ENCODE measurements at places on chromosomes 7 and 10. TPM values are rescaled to one million over a fixed set of nuclear protein-coding genes. Genes with fewer than 3 reads are reported as not detected.

The HERPUD2 gene
- total RNA-seq: 36.4 TPM

The EBLN1 gene
- total RNA-seq: not detected

The VENTX gene
- not detected for total RNA-seq

The ANKRD61 gene
- 0.18 TPM for total RNA-seq

The SVOPL gene
- total RNA-seq: not detected

The WNT8B gene
- total RNA-seq: not detected

The SPDYE8 gene
- total RNA-seq: not detected

The BEND7 gene
- total RNA-seq: 7.6 TPM

DNA sequence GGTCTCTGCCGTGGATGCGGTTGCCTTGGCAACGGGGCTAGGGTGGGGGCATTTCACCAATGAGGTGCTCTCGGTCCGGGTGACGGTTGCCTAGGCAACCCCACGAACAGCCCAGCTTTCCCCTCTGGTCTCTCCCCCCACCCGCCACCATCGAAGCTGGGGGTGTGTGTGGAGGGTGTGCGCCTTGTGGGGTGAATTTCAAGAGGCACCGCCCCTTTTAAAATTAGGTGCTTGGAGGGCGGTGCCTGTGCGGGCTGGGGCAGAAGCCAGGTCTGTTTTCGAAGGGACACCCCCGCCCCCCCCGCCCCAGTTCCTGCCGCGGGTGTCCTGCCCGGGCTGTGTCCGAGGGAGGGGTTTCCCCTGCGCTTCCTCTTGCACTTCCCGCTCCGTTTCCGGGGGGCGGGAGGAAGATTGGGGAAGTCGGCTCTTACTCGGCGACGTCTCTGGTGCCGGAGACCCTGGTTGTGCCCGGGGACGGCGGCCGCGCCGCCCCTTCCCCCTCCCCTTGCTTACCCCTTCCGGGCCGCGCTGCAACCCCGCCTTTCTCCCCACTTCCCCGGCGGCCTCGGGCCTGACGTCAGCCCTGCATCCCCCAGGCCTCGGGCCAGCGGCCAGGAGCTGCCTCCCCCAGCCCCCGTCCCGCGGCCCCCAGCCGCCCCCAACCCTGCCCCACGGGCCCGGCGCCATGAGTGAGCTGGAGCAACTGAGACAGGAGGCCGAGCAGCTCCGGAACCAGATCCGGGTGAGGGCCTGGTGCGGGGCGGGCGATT, 2.2 kb downstream of the GNB2 start:
- no peak for DNase-seq
- H3K27me3 ChIP-seq: no peaks in the 10 kb centered on the region
- H3K4me3 ChIP-seq: peak overlapping the region; percentile 93
- H3K4me1 ChIP-seq: peaks cover 40% of the 10 kb centered on the region

- H3K4me3 ChIP-seq: no peak overlapping the region
- H3K4me1 ChIP-seq: no peaks in the 10 kb centered on the region
- no peak overlapping the region for H3K27ac ChIP-seq
- H3K36me3 ChIP-seq: no peaks in the 10 kb centered on the region
Observed at GRCh38 chr10:17989908-17990767, 38.4 kb downstream of the SLC39A12 start.

DNA sequence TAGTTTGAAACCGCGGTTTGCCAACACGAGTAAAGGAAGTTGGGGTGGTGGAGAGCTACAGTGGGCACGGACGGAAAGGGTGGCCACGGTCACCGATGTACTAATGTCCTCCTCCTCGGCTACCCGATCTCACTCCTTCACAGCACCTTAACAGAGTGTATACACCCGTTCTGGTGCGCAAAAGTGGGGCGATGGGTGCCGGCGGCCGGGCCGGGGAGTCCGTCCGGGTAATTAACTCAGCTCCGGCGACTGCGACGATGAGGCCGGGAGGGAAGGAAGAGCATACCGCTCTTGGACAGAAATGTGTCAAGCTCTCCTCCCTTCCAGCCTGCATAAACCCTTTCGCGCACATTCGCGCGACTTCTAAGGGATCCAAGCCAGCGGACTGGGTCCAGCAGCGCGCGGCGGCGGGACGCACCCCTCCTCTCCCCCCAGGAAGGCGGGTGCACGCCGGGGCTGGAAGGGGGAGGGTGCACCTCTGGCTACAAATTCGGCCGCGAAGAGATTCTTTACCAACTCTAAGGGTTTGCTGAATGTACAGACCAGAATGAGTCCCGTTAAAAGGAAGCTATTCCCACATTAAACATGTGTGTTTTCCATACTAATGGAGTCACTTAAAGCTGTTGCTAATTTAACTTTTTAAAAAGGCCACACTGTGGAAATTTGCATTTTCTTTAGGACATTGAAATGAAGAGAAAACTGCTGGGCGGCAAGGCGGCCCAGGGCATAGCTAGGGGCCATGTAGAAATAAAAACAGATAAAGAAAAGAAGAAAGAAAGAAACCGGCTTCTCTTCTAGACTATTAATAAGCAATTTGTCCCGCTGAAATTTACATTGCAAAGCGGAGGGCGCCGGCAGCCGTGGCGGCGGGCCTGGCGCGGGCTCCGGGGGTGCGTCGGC, 6.6 kb upstream of the EBF3 start:
- peaks cover 9% of the 10 kb centered on the region for H3K4me1 ChIP-seq
- no peak for DNase-seq
- H3K36me3 ChIP-seq: no peaks in the 10 kb centered on the region
- no peak overlapping the region for H3K27ac ChIP-seq
- peak overlapping the region; percentile 37 for H3K4me3 ChIP-seq

GRCh38 chr7:156993925-156994235, 16.6 kb downstream of the MNX1 start:
- no peaks in the 10 kb centered on the region for H3K4me1 ChIP-seq
- H3K27ac ChIP-seq: no peak overlapping the region
- no peaks in the 10 kb centered on the region for H3K36me3 ChIP-seq
- DNase-seq: no peak
